Lower leg skin (tissue), 4 donors: ENCODE measurements at places on chromosomes 11 and 22. TPM values are rescaled to one million over a fixed set of nuclear protein-coding genes. Genes with fewer than 3 reads are reported as not detected.

The PIM3 gene
- 176 TPM for total RNA-seq

The SERPIND1 gene
- total RNA-seq: not detected

The SMC1B gene
- not detected for total RNA-seq

The ZP1 gene
- total RNA-seq: 0.25 TPM

The LRRC74B gene
- not detected for total RNA-seq

The HEPN1 gene
- total RNA-seq: not detected

The PRG3 gene
- not detected for total RNA-seq

The FIBIN gene
- 45.4 TPM for total RNA-seq

The PKP3 gene
- 827 TPM for total RNA-seq

The OR5M8 gene
- total RNA-seq: not detected
